ENCODE measurements at places on chromosomes 7 and 10.

DNA sequence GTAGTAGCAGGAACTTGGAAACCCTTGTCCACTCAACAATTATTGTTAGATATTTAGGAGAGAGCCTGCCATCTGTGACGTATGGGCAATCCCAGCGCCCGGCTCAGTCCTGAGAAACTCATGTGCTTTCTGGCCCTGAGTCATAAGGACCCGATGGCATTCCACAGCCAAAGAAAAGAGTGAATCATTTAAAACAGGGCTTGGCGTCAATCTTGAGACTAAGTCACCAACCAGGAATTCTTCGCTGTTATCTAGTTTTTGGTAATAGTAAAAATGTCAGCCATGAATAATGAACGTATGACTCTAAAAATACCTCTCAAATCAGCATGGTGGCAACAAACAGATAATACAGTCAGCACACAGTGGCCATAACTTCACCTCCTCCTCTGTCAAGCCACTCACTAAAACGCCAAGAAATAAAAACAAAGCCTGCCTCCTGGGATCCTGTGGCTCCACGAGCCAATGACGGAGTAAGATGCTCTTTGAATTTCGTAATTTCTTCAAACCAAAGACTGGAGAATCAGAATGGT lies 140.8 kb downstream of the ADAM12 start:
- peak; percentile 99 for DNase-seq

GRCh38 chr10:96987842-96988175 lies 155.7 kb downstream of the LCOR start:
- peak; percentile 49 for DNase-seq

DNA sequence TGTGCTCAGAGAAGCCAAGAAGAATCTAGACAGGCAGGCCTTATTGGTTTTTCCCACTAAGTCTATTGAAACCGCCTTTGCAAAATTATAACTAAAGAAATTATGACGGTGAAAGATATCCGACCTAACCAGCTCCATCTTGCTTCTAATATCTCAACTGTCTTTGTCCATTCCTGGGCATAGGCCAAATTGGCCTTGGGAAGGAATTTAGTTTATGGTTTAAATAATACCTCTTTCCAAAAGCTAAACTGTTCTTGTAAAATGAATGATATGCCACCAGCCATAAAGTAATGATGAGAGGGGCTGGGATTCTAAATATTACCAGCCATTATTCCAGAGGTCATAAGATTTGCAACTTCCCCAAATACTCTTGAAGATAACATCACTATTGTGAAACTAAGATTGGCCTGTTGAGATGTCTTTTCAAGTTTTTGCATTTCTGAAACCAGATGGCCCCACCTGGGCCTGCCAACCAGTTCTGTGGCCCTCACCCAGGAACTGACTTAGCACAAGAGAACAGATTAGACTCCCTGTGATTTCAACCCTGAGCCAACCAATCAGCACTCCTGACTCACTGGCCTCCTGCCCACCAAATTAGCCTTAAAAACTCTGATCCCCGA lies 41.2 kb upstream of the SLC35G1 start:
- DNase-seq: no peak

DNA sequence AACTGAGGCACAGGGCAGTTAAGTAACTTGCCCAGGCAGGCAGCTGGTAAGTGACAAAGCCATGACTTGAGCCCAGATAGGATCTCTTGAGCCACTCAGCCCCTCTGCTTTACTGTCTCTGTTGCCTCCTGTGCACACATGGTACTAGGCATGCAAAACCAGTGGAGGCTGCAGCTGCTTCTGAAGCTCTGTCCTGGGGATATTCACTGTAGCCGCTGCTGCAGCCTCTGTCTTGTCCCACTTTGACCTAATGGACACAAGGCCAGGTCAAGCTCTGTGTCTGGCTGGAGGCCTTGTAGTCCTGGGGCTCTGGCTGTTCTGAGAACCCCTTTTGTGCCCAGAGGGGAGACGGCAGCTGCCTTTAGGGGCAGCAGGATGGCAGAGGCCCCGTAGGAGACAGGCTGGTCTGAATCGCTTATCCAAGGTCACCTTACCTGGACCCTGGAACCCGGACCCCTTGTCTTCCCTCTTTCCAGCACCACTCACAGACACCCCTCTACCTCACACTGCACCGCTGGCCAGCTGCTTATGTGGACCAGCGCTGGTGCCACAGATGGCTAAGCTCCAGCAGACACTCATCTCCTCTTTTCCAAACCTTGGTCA lies 57.6 kb downstream of the TSPAN15 start:
- no peak for DNase-seq

- no peak for DNase-seq
Measured at GRCh38 chr10:46031648-46032532, 1.5 kb upstream of the NCOA4 start.

Data from GM04504 (cell line).